ENCODE measurements at places on chromosomes 16 and 17. TPM values are rescaled to one million over a fixed set of nuclear protein-coding genes. Genes with fewer than 3 reads are reported as not detected.

DNA sequence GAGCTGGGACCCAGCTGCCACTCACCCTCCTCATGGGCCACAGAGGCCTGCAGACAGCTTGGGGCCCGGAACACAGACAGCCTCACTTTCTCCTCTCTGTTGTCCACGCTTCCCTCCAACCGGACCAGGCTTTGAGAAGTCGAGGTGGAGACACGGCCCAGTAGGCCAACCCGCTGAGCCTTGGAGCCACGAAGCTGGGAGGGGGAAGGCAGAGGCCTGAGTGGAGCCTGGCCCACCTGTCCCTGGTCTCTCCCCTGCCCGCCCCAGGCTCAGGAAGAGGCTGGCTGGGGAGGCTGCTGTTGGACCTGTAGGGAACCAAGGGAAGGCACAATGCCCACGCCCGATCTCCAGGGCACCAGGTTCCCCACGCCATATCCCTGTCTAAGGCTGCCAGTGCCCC is 48.1 kb downstream of the RMI2 start:
- no peak for DNase-seq

- no peak for DNase-seq
These were observed 97.9 kb downstream of the FOXL1 start for GRCh38 chr16:86676254-86676670.

DNA sequence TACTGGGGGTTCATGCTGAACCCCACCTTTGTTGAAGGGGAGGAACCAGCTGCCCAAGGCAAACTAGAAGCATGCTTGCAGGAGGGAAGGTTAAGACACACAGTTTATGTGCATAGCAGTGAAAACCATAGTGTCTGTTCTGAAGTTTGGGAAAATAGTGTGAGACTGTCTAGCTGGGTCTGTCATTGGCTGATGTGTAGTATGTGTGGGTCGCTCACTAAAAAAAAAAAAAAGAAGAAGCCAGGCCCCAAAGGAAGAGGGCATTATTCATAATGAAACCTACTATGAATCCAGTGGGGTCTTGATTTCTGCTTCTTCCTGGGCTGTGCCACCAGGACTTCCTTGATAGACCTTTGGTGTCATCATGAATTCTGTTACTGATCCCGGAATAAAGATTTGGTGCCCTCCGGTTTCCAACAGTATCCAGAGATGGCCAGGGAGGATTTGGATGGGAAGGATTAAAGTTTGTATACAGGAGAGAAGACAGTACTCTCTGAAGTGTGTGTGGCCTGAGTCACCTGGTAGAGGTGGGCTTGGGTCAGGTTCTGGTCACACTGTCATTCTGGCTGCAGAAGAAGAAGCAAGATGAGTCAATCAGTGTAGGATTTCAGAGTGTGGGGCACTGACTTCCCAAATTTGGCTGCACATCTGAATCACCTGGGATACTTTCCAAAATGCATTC is 220.3 kb downstream of the PRKCA start:
- no peak for DNase-seq

- peak; percentile 38 for DNase-seq
These were observed 1.0 kb downstream of the HOXB8 start for GRCh38 chr17:48613862-48614694.

DNA sequence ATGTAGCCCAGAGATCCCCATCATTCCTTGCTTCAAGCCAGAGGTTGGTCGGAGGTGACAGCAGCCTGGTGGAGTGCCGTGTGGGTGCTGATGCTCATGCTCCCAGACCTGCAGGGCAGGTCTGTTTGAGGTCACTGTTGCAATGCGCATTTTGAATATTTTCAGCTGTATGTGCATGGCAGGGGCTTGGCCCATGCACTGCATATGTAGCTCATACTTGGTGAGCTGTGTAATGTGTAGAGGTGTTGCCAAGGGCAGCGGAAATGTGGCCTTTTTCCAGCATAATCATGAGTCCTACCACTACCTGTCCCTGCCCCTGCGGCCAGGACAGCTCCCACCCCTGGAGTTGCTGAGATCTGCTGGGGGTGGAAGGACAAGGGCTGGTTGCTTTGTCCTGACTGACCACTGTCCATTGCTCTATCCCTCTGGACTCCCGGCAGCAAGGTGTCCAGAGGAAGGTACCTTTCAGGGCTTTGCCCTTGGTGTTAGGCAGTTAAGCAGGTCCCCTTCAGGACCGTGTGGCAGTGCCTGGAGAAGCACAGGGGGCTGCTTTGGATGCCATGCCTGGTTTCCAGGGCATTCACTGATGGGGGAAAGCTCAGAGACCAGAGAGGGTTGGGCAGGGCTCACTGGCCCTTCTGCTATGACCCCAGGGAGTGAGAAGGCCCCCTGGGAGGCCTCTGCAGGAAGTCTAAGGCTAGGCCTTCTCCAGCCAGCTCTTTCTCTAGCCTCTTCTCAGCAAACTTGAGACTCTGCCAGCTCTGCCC is 215.2 kb downstream of the NTN1 start:
- DNase-seq, result no peak

GRCh38 chr16:24853169-24853824 is 7.5 kb downstream of the SLC5A11 start:
- DNase-seq, result no peak

DNA sequence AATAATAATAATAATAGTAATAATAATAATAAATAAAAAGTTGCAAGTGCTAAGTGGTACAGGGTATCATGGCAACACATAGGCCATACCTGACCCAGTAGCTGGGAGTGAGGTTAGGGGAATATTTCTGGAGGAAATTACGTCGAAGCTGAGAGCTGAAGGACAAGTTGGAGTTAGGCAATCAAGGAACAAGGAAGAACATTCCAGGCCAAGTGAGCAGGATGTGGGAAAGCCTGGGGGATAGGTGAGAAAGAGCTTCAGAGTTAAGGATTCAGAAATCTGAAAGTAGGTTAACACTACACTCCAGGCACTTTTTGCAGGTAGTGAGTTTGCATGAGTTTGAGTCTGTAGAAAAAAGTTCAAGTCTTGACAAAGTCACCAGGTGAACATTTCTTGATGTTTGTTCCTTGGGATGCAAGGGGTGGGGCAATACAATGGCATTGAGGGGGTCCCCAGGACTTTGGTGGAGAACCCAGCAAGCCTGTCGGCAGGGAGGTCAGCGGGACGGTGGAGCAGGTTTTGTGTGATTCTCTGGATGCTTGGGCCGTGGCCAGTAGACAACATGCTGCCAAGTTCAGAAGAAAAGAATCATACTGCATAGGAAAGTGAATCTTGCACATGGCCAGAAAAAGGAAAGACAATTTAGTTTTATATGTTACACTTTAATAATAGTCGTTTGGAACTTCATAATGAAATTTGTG is 27.7 kb upstream of the MPHOSPH6 start:
- DNase-seq, result no peak

CES3 gene
- 0.16 TPM for total RNA-seq

CHST4 gene
- not detected for total RNA-seq

C16orf92 gene
- not detected for total RNA-seq

HS3ST6 gene
- total RNA-seq, result not detected

DNA sequence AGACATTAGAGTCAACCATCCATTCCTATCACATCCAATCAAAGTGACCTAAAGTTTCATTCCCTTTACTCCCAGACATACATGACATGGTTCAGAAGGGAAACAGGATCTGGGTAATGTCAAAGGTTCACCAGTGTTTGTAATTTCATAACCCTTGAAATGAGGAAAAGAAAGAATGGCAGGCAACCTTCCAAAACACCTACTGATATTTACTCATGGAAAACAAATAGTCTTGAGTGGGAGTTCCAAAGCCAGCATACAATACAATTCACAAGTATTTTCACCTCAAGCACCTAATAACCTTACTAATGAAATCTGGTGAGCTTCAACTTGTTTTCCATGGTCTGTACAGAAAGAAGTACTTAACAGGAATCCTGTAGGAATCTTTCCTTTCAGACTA is 72.5 kb upstream of the AXIN2 start:
- no peak for DNase-seq

GRCh38 chr16:68077866-68078700 is 7.1 kb upstream of the NFATC3 start:
- DNase-seq, result no peak

GRCh38 chr16:74679983-74680382 is 13.3 kb upstream of the RFWD3 start:
- no peak for DNase-seq

- no peak for DNase-seq
These were observed 14.6 kb downstream of the ATP5PD start for GRCh38 chr17:75031972-75032719.

DNA sequence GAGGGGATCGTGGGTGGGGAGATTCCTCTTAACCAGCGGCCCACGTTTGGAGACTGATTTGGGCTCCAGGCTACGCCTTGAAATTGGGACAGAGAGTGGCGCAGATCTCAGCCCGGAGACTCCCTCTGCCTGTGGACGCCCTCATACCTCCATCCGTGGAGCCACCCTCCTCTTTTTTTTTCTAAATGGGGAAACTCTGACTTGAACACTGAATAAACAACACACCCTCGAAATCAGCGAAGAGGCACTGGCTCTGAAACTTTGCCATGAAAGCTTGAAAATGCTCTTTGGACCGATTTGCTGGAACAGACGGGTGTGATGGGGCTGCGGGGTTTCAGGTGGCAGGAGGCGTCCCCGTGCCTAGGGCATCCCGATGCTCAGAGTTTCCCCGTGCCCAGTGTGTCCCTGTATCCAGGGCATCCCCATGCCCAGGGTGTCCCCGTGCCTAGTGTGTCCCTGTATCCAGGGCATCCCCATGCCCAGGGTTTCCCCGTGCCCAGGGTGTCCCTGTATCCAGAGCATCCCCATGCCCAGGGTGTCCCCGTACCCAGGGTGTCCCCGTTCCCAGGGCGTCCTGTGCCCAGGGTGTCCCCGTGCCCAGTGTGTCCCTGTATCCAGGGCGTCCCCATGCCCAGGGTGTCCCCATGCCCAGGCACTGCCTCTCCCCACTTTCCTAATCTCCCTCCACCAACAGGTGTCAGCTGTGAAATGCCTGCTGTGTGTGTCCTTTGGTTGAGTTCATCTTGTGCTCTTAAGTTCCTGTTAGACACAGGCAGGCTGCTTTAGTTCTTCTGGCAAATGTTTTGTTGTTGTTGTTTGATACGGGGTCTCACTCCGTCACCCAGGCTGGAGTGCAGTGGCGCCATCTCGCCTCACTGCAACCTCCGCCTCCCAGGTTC is 187.0 kb downstream of the SEC14L1 start:
- DNase-seq, result no peak

BAHCC1 gene
- not detected for total RNA-seq

DNA sequence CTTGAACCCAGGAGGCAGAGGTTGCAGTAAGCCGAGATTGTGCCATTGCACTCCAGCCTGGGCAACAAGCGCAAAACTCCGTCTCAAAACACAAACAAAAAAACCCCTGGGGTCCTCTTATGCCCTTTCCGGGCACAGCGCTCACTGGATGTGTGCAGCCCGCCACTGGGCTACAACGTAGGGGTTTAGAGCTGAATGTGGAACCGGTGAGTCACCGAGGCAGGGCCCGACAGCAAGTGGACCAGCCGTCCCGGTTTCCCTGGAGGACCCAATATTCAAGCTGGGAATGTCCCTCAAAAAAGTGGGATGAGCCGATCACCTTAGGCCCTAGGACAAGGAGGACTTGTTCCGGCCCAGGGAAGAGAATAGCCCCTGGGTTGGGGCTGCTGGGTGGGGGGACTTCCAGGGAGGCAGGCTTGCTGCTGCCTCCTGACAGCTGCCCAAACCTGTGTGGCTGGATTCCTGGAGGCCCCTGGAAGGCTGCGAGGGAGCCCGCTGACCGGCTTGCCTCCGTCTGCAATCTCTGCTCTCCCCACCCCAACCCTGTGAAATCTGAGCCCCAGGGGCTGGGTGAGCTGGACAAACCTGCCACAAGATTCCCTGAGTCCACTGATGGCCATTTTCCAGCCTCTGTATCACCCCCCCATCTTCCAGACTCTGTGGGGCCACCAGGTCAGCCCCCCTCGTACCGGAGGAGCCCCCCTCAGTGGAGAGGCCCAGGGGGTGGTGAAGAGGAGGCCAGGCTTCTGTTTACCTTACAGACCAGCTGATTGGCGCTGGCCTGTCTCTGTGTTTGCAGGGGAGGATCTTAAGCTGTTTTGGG is 2.9 kb upstream of the CLDN9 start:
- DNase-seq, result no peak

- no peak for DNase-seq
These were observed 19.2 kb upstream of the USP22 start for GRCh38 chr17:21061971-21062526.

- DNase-seq, result no peak
These were observed 1.5 kb downstream of the ATPAF2 start for GRCh38 chr17:18037486-18037885.

CDH15 gene
- not detected for total RNA-seq

All from naive thymus-derived CD8-positive, alpha-beta T cell (primary cell).